Fibroblast of lung (primary cell): ENCODE measurements at places on chromosomes 16 and 17.
A peak's percentile ranks its signal among the peaks of the same experiment; 100 is the strongest.

DNA sequence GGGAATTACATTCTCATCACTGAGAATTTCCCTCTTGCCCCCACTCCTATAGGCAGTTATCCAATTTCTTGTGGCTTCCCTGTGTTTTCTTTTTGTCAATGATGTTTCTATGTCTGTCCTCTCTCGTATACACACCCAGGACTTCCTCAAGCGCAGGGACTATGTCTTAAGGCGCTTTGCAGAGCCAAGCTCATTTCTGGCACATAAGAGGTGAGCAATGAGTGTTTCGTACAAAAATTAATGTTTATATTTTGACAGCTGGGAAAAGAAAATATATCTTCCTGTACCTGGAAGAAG, 947 bp downstream of the DDX42 start:
- DNase-seq, result peak; percentile 12

GRCh38 chr17:29156781-29157180, 23.4 kb downstream of the MYO18A start:
- no peak for DNase-seq

DNA sequence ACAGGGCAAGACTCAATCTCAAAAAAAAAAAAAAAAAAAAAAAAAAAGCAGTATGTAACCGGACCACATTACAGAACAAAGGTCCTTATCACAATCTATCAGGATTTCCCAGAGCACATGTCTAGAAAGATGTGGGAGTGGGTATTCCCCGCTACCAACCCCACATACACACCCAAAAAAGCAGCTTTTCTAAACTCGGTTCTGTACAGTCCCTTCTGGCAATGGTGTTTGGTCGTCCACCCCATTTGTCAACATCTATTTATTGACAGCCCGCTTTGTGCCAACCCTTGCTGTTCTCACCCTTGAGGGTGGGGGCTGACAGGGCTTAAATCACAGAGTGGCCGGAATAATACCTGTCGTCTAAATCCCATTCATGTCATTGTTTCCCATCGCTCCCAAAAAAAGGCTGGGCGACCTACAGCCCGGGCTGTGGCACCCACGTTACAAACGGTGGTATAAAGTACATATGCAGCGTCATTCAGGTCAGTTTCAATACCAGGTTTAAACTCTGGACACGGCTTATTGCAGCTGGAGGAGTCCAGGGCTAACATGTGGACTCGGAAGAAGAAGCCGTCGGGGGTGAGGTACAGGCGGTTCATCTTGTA, 3.6 kb downstream of the C17orf58 start:
- DNase-seq, result no peak

DNA sequence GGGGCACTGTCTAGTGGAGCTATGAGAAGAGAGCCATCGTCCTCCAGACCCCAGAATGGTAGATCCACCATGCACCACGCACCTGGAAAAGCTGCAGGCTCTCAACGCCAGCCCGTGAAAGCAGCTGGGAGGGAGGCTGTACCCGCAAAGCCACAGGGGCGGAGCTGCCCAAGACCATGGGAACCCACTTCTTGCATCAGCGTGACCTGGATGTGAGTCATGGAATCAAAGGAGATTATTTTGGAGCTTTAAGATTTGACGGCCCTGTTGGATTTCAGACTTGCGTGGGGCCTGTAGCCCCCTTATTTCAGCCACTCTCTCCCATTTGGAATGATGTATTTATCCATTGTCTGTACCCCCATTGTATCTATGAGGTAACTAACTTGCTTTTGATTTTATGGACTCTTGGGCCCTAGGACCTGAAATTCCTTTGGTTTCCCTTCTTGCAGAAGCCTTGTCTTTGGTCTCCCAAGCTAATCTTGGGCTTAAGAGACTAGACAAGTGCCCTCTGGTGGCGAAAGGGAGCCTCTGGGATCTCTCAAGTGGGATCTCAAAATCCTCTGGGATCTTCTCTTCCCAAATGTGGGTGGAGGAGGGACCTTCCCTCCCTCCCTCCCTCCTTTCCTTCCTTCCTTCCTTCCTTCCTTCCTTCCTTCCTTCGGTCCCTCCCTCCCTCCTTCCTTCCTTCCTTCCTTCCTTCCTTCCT, 58.2 kb upstream of the HAPSTR1 start:
- DNase-seq, result peak; percentile 78

DNA sequence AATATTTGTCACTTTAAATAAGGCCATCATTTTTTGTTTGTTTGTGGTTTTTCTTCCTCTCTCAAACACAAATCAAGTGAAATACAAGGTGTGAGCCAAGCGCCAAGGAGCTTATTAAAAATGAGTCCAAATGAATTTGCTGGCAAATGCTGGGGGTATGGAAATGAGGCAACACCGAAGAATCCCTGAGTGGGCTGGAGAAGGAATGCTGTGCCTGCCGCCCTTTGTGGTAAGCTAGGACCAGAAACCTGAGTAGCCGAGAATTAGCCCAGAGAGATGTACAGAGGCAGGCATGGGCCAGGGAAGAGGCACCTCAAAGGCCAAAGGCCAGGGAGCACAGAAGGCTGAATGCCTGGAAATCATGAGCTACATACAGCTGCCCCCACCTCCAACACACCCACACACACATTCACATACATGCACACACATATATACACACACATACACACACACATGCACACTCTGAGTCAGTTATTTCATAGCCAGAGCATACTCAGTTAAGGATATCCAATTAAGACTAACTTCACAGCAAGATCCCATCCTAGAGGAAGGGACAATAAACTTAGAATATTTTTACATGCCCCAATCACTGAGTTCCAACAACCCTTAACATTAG, 266.1 kb upstream of the DYNLRB2 start:
- DNase-seq, result peak; percentile 96

DNA sequence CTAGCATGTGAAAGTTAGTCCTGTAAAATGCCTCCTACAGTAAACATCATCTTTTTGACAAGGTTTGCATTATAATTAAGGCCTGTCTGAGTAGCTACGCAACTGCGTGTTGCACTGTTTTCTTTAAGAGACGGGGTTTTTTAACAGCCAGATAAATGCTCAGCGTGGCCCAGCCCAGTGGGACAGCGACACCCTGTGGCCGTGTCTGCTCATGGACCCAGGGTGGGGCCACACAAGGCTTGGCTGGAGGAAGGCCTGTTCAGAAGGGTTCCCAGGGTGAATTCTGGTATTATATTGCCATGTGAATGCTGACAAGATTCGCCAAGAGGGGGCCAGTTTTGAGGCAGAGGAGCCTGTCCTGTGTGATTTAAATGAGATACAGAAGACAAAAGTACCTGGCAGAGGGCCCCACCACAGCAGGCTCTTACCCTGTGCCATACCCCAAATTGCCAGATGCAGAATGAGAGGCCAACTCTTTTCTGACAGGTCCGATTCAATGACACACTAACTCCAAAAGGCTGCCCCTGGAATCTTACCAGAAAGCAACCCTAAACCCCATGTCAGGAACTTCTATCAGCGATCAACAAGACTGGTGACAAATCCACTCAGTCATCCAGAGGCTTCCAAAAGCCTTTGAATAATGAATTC, 65.9 kb upstream of the IRX6 start:
- peak; percentile 27 for DNase-seq

- peak; percentile 57 for DNase-seq
These were observed 136.0 kb upstream of the C17orf78 start for GRCh38 chr17:37239690-37240334.

GRCh38 chr16:4529085-4530060, 9.2 kb downstream of the CDIP1 start:
- peak; percentile 88 for DNase-seq

GRCh38 chr16:8567355-8568230, 22.7 kb downstream of the TMEM114 start:
- peak; percentile 91 for DNase-seq

- DNase-seq, result no peak
These were observed 26.5 kb upstream of the ITGAX start for GRCh38 chr16:31328322-31329052.

- DNase-seq, result no peak
These were observed 44.2 kb upstream of the SOX9 start for GRCh38 chr17:72076678-72077030.

- DNase-seq, result no peak
These were observed 722.6 kb upstream of the KIF2B start for GRCh38 chr17:53100126-53100525.

GRCh38 chr17:2749784-2750181, 331 bp upstream of the CCDC92B start:
- DNase-seq, result peak; percentile 65

GRCh38 chr16:7303052-7303610, 29.5 kb upstream of the RBFOX1 start:
- no peak for DNase-seq

GRCh38 chr17:67434061-67434525, 57.0 kb downstream of the PITPNC1 start:
- no peak for DNase-seq

DNA sequence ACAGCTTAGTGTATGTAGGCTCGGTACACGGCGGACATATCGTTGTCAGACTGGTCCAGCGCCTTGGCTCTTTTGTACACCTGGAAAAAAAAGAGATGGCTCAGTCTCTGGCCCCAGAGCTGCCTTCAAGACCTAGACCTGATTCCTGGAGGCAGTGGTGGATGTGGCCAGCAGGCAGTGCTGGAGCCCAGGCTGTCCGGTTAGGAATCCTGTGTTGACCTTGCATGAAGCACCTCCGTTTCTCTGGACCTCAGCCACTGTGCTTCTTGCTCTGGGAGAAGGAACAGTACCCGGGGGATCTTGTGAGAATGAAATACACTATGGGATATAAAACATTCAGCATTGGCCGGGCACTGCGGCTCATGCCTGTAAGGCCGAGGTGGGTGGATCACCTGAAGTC, 2.8 kb upstream of the ROGDI start:
- DNase-seq, result no peak

- DNase-seq, result no peak
These were observed 137.9 kb upstream of the ZKSCAN2 start for GRCh38 chr16:25395528-25395927.

- DNase-seq, result no peak
These were observed 54.1 kb downstream of the RMI2 start for GRCh38 chr16:11399261-11399831.

- peak; percentile 71 for DNase-seq
These were observed 12.0 kb downstream of the CHST6 start for GRCh38 chr16:75483222-75483621.

DNA sequence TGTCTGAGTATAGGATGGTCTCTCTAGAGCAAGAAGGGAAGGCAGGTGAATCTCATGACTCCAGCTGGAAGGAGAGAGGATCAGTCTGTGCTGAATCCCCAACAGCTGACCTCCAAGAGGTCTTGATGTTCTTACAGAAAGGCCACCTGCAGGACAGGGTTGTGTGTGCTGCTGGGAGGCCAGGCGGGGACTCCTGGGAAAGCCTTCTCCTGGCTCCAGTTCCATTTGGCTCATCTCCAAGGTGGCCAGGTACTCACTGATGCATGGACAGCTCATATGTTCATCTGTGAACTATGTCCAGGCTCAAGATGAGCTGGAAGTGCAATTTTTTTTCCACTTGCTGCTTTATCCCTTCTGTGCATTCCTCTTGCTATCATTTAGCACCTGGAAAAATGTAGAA, 730.2 kb upstream of the RBFOX1 start:
- no peak for DNase-seq

GRCh38 chr17:40522250-40522960, 21.0 kb upstream of the TNS4 start:
- peak; percentile 46 for DNase-seq

- DNase-seq, result no peak
These were observed 32.5 kb upstream of the CDH8 start for GRCh38 chr16:62068747-62069146.

DNA sequence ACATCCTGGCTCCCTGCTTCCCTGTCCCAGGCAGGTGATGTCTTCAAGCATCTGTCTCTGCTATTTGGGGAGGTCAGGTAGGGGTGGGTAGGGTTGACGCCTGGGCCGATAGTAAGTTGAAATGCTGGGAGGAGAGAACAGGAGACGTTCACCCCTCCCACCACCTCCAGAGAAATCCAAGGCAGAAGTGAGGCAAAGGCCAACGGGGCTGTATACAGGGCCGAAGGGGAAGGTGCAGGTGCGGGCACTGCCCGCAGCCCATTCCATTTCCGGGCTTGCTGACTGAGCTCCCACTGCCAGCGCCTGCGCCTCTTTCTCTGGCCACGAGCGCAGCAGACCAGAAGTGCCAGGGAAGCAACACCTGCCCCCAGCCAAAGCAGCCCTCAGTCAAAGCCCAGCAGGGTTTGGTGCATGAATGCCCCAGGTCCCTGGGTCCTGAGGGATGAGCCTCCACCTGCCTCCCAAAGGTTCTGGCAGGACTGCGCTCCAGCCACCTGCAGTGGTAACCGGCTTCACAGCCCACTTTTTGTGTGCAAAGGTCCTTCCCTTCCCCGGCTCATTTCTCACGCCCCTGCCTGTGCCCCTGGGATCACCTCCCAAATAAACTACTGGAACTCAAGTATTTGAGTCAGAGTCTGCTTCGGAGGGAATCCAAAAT, 127.6 kb upstream of the TNRC6C start:
- no peak for DNase-seq

DNA sequence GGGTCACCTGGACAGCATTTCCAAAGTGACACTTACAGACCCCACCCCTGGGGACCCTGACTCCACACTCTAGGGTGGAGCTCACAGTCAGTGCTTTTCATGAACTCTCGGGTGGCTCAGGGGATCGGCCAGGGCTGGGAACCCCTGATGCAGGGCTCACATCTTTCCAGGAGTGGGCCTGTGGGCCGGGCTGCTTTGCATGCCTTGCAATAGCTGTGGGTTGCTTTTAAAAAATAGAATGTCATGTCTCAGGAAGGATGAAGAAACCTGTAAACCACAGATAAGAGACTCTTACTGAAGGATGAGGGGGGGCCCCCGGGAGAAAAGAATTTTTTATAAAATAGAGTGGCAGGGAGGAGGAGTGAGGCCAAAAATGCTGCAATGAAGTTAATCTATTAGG, 40.2 kb downstream of the RBFOX3 start:
- no peak for DNase-seq

DNA sequence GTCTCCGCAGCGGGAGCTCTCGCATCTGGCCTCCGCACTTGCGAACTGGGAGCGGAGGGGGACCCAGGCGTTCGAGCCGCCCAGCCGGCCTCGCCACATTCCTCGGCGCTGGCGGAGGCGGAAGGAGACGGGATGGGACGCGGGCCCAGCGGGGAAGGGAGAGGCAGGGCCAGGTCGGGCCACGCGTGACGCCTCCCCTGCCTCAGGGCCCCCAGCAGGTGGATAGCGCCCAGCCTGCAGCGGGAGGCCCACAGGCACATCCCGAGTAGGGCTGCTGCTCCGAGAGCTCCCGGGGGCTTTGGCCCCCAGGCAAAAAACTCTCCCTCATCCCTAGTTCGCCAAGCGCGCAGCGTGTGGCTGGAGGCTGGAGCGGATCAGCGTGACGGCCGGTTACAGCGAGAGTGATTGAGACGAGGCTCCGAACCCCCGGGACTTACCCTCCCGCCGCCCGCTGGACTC, 800 bp downstream of the PLEKHH3 start:
- DNase-seq, result peak; percentile 66

- DNase-seq, result no peak
These were observed 392.4 kb upstream of the GOT2 start for GRCh38 chr16:59126486-59126885.

GRCh38 chr17:3946711-3947235, 17.5 kb downstream of the ATP2A3 start:
- DNase-seq, result peak; percentile 11
